ENCODE measurements at places on chromosomes 7 and 10.

- peak; percentile 29 for DNase-seq
Observed at GRCh38 chr10:77846718-77847311, 79.7 kb downstream of the DLG5 start.

GRCh38 chr7:16419859-16420258 lies 1.5 kb downstream of the CRPPA start:
- no peak for DNase-seq

GRCh38 chr10:12121673-12122072 lies 7.8 kb upstream of the SEC61A2 start:
- no peak for DNase-seq

- DNase-seq, result no peak
Observed at GRCh38 chr7:158414002-158414401, 173.6 kb downstream of the PTPRN2 start.

GRCh38 chr10:125096371-125096770 lies 64.0 kb downstream of the CTBP2 start:
- DNase-seq, result no peak

- no peak for DNase-seq
Observed at GRCh38 chr10:3095373-3096139, 28.2 kb downstream of the PFKP start.
